ENCODE measurements at places on chromosomes 2 and 18.

- DNase-seq, result no peak
Measured at GRCh38 chr2:149375801-149376361, 45.5 kb downstream of the LYPD6 start.

DNA sequence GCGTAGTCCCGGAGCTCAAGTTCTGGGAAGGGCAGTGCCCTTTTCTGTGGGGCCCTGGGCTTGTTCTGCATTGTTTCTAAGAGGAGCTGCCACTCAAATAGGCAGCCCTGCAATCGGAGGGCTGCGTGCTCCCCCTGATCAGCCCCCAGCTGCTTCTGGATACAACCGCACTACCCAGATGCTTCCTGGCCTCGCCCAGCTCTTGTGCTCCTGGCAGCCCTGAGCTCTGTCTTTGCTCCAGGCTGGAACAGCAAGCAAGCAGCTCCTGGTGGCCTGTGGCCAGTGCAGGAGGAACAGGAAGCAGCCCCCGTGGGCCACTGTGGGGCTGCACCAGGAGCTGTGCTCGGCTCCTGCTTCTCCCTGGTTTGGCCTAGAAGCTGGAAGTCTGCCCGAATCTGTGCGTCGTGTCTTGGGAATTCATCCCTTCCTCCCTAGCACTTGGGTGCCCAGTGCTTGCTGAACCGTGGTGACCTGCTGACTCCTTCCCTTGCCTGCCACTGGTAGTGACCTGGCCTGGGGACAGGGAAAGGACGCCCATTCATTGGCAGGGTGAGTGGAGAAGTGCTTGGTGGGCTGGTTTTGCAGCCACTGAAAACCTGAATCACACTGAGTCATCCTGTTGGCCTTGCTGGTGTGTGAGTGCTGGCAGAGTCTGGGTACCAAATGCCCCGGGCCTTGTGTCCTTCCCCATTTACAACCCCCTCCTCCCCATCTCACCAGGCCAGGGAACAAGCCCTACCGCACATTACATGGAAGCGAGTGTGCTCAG, 27.3 kb upstream of the NTSR2 start:
- DNase-seq, result no peak

GRCh38 chr2:238176613-238177012, 17.8 kb downstream of the ERFE start:
- no peak for DNase-seq

- DNase-seq, result no peak
Measured at GRCh38 chr2:142588269-142588668, 289.2 kb upstream of the KYNU start.

- no peak for DNase-seq
Measured at GRCh38 chr2:130832296-130832940, 4.3 kb upstream of the ARHGEF4 start.

- no peak for DNase-seq
Measured at GRCh38 chr2:66125951-66126350, 309.0 kb upstream of the MEIS1 start.

- no peak for DNase-seq
Measured at GRCh38 chr2:234754126-234754525, 197.7 kb upstream of the SH3BP4 start.

GRCh38 chr2:109322111-109322510, 193.1 kb downstream of the SH3RF3 start:
- DNase-seq, result no peak

- no peak for DNase-seq
Measured at GRCh38 chr2:64748561-64748960, 94.8 kb upstream of the SERTAD2 start.

DNA sequence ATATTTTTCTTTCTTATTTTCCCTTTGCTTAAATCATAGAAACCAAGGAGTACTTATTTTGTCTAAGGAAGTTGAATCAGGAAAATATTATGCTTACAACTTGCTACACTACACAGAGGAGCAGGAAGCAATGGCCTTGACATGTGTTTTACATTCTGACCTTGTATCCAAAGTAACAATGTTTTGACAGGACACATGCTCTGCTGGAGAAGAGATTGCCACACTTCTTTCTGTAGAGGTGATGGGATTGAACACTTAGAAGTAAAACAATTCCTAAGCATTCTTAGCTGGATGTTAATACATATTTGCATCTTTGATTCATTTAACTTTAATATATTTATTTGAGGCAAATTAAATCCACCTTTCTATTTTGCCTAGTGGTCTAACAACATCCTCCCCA, 929.1 kb downstream of the DSC3 start:
- DNase-seq, result no peak

- DNase-seq, result no peak
Measured at GRCh38 chr2:130370490-130370889, 14.6 kb downstream of the PTPN18 start.
